Activated CD8-positive, alpha-beta T cell treated with anti-CD3 and anti-CD28 coated beads, Interleukin-2, amount 10 ng/mL, durations not matched to agents 7 days and 5 days (primary cell): ENCODE measurements at places on chromosomes 3 and 15. TPM values are rescaled to one million over a fixed set of nuclear protein-coding genes. Genes with fewer than 3 reads are reported as not detected.

- H3K36me3 ChIP-seq = peaks cover 37% of the 10 kb centered on the region
- DNase-seq = no peak
These were observed 31.4 kb upstream of the TKT start for GRCh38 chr3:53287131-53287629.

DNA sequence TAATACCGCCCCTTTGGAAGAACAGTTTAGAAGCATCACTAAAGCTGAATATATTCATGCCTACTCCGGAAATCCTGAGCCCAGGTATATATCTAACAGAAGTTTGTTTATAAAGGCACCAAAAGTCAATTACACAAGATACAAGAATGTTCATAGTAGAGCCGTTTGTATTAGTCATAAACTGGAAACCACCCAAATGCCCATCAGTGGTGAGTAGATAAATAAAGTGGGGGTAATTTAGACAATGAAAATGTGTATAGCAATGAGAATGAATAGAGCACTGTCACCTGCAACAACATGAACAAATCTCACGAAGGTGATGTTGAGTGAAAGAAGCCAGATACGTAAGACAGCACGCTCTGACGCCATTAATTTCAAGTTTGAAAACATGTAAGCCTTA is 68.3 kb upstream of the GLCE start:
- H3K27me3 ChIP-seq = peaks cover 26% of the 10 kb centered on the region
- no peak overlapping the region for H3K27ac ChIP-seq
- H3K4me3 ChIP-seq = no peak overlapping the region
- DNase-seq = no peak
- no peaks in the 10 kb centered on the region for H3K4me1 ChIP-seq
- H3K36me3 ChIP-seq = no peaks in the 10 kb centered on the region

Gene GP5
- 1.3 TPM for total RNA-seq

Gene CASR
- not detected for total RNA-seq
